ENCODE measurements at places on chromosomes 12 and 14.
A peak's percentile ranks its signal among the peaks of the same experiment; 100 is the strongest.

DNA sequence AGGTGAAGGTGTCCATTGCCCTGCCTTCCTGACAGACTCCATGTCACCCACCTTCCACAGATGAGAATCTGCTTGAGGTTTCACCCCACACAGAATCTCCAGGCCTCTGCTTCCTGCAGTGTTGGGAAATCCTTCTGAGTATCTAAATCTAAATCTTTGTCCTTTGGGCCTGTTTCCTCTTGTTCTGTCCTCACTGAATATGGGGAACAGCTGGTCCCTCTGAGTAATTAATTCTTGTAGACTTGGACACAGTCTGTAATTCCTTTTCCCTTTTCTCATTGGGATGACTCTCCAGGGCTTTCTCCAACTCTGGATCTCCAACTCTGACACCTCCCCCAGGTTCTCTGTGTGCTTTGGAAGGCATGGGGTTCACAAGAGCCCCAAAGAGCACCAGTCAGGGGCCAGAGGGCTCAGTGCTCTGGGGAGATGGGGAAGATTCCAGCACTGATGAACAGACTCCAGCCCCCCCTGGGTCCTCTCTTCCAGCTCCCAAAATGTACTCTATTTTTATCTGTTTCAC is 2.3 kb upstream of the ACVRL1 start:
- DNase-seq = no peak

DNA sequence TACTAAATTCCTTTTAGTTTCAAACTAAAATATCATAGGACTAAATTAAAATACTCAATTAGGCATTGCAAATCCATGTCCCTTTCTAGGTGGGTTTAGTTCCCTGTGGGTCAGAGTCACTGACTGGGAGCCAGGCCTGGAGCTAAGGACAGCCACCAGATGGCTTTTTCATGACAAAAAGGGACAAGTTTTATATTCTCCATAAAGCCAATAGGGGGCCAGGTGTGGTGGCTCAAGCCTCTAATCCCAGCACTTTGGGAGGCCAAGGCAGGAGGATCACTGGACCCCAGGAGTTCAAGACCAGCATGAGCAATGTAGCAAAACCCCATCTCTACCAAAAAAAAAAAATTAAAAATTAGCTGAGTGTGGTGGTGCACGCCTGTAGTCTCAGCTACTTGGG is 35.4 kb upstream of the EIF5 start:
- DNase-seq = no peak

DNA sequence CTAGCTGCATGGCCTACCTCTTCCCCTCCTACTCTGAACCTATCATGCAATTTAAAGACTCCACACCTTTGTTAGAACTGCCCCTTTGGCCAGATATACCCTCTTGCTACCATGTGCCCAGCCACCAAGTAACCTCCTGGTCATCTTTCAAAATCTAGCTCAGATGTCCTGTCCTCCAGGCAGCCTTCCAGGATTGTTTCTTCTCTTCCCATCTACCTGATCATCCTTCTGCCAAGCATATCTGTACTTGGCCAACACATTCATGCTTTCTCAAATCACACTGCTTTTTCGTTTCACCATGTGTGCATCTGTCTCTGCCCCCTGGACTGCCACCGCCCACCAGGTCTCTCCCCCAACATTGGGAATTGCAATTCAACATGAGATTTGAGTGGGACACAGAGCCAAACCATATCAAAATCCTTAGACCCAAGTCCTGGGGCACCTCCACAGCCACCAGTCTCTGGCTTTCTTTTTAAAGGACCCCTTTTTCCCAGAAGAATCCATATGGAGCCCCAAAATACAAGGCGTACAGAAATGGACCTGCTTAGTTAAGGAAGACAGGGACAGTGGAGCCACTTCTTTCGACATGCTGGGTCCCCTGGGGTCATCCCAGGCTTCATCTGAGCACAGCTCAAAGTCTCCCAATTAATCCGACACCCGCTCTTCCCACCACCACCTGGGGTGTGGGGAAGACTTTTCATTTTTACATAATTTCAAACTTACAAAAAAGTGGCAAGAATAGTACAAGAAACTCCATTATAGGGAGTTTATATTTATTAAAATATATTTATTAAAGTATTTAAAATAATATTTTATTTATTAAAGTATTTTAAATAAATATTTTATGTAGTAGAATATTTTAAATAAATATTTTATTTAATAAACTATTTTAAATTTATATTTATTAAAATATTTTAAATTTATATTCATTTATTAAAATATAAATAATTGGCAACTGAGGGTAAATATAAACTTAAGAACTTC is 7.9 kb upstream of the CMKLR1 start:
- no peak for DNase-seq

GRCh38 chr12:110403976-110404682 is 621 bp upstream of the ANAPC7 start:
- DNase-seq = peak; percentile 48

DNA sequence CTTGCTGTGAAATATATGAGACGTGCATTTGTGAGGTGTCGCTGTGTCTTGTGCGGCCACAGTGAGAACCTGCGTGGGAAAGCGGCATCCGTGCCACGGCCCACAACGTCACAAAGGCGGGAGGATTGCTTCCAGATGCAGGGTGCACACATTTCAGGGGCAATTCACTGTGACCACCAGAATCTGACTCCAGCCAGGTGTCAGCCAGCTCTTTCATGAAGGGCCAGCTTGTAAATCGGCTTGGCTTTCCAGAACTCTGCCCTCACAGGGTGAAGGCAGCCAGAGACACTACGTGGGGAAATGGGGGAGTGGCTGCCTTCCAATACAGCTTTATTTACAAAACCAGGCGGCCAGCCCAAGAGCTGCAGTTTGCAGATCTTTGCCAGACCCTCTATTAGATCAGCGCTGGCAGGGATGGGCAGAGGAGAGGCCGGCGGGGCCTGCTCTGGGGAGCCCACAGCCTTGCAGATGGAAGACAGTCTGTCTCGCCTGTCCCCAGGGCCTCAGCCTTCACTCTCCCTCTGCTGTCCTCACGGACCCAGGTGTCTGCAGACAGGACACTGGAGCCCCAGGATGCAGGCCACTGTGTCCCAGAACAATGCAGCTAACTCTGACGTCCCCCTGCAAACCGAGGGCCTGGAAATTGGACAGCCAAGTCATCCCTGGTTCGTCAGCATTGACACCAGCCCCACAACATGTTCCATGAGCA is 53.5 kb downstream of the ADGRD1 start:
- DNase-seq = no peak

GRCh38 chr14:58129208-58129607 is 22.8 kb downstream of the ARMH4 start:
- no peak for DNase-seq

DNA sequence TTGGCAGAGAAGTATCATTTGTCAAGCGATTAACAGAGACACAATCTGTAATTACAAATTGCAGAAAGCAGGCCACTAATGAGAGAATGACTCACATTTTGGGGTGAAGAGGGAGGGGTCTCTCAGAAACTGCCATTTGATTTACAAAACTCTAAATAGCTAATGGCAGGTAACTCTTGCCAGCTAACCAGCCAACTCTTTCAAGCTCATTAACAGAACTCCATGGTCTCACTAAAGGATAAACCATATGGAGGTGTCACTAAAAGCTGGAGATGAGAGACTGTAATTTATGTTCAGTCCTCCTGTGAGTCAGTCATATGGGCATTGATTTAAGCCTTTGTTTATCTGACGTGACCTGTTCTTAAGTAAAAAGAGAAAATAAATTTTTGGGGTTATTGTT is 336.4 kb downstream of the FOXG1 start:
- no peak for DNase-seq

GRCh38 chr12:16136219-16136988 is 141.1 kb downstream of the SLC15A5 start:
- no peak for DNase-seq

DNA sequence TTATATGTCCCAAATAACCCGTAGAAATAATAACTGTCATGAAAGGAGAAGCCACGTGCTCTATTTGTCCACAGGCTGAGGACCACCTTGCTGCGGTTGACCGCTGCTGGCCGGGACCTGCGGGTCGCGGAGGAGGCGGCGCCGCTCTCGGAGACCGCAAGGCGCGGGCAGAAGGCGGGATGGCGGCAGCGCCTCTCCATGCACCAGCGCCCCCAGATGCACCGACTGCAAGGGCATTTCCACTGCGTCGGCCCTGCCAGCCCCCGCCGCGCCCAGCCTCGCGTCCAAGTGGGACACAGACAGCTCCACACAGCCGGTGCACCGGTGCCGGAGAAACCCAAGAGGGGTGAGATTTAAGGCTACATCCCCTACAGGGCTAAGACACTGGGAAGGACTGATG is 21.0 kb downstream of the RPGRIP1 start:
- no peak for DNase-seq

DNA sequence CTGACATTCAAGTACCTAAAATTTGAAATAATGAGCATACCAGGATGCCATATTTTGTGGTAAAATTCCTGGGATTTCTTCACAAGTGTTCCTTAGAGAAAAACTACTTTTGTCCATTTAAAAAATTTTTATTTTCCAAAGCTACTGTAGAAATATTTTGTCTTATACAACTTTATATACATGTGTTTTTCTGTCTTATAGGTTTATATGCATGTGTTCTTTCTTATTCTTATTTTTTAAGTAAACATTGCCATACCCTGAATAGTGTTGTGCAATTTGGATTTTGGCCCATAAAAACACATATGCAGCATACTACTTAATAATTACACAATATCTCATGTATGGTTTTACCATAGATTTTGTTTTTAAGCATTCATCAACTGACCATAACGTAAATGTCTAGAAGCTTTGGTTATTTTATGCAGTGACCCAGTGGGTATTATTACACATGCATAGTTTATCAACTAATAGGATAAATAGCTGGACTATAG is 1107.4 kb upstream of the SEL1L start:
- DNase-seq = no peak

DNA sequence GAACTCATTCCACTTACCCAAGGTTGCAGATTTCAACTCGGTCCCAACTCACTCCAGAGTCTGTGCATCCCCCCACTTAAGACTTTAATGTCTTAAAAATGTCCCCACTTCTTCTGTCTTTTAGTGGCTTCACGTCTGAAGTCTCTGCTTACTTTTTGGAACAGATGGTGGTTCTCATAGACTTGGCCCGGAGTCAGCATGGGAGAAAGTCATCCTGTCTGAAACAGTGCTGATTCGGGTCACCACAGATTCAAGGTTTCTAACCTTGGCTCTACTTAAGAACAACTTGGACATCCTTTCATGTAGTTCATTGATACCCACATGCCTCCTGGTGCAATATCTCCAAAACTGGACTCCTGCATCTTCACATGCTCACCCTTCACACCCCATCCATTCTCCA is 26.0 kb downstream of the CHST11 start:
- no peak for DNase-seq

DNA sequence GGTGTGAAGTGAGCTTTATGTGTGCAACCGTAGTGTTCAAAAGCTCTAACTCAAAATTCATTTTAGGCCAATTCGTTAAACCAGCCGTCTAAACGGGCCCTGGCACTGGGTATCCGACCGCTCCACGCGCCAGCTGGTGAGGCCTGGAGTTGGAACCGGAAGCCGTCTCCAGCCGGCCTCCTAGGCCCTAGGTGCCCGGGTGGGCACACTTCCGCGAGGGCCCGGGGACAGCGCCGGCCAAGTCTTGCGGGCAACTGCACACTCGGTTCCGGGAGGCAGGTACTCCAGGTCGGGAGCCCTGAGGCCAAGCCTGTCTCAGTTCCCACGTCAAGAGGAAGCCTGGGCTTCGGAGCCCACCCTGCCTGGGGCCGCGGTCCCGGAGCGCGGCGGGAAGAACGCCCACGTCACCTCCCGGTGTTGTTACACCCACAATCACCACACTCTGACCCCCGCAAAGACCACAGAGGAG is 16.2 kb downstream of the OTX2 start:
- DNase-seq = no peak

Measured in HS-5 (cell line).